ENCODE measurements at places on chromosomes 2 and 18. TPM values are rescaled to one million over a fixed set of nuclear protein-coding genes. Genes with fewer than 3 reads are reported as not detected.
A peak's percentile ranks its signal among the peaks of the same experiment; 100 is the strongest.

- no peak for DNase-seq
- no peak overlapping the region for H3K27ac ChIP-seq
- no peaks in the 10 kb centered on the region for H3K36me3 ChIP-seq
- H3K4me1 ChIP-seq = peaks cover 7% of the 10 kb centered on the region
- H3K27me3 ChIP-seq = peaks cover 13% of the 10 kb centered on the region
Measured at GRCh38 chr2:230916218-230916617, 8.8 kb downstream of the GPR55 start.

DNA sequence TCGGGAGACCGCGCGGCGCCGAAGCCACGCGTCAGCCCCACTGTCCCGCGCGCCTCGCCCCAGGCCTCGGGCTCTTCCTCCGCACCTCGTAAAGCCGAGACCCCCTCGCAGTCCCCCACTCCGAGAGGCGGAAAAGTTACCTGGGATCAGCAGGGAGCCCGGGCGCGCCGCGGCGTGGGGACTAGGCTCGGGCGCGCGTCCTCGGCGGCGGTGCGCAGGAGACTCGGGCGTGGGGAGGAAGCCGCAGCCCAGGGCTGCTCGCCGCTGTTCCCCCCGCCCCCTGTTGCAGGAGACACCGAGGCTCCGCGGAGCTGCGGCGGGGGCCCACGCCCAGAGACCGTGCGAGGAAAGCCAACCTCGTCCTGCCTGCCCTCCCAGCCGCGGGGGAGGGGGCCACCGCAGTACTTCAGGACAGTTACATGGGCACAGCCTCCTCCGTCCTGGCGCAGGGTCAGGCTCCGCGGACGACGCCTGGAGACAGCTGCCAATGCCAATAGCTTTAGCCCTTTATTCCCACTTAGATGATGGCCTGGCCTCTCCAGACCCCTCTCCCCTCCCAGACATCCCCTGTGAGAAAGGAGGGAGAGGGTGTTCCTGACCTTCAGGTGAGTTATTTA lies at the start of gene EPB41L3:
EPB41L3 (minus strand) TSS at position 225 of the 617 bp plus-strand sequence. CDS start 54,814 bp downstream, outside the sequence.
- peak; percentile 54 for DNase-seq
- peak within 1 kb of the TSS; percentile 80 for H3K4me3 ChIP-seq
- peak within 1 kb of the TSS; percentile 71 for H3K27ac ChIP-seq
- H3K36me3 ChIP-seq = no peaks in the 10 kb centered on the region
- no peaks in the 10 kb centered on the region for H3K27me3 ChIP-seq

DNA sequence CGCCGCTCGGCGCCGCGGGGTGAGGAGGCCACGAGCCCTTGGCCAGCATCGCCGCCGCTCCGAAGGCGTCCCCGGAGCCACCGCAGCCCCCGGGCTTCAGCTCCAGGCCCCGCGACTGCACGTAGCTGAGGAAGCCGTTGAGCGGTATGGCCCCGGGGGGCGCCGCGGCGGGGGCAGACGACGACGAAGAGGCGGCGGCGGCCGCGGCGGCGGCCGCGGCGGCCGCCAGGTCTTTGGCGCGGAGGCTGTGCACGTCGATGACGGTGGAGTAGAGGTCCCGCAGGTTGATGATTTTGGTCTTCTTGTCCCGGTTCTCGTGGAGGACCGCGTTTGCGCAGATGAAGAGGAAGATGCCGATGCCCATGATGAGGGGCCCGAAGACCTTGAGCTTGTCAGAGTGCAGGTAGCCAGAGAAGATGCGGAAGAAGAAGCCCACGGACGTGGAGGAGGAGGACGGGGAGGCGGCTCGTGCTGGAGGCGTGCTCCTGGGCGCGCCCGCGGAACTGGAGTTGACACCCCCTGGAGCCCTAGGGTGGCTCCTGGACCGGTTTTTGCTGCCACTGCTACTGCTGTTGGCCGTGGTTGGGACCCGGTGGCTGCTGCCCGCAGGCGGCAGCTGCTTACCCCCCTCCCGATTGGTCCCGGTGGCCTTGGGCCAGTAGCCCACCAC lies 4.0 kb downstream of the TMEM200C start:
- peaks cover 29% of the 10 kb centered on the region for H3K4me1 ChIP-seq
- H3K4me3 ChIP-seq = peak overlapping the region; percentile 61
- H3K36me3 ChIP-seq = peaks cover 1% of the 10 kb centered on the region
- H3K27me3 ChIP-seq = peaks cover 10% of the 10 kb centered on the region
- H3K27ac ChIP-seq = no peak overlapping the region
- DNase-seq = no peak

DNA sequence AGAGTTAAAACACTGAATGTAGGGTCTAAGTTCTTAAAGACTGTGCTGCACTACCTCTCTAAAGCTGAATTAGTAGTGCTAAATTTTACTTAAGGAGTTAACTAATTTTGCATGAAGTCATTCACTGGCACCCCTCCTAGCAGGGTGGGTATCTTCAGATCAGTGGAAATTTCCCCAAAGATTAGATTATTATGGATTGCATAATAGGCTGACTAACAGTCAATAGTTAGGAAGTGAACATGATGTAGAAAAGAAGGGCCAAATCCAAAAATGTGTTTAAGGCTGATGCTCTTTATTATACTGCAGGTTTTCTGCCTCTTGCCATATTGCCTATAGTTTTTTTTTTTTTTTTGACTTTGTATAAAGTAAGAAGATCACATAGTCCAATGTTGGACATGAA lies 5.2 kb downstream of the ZNF638 start:
- peaks cover 43% of the 10 kb centered on the region for H3K4me1 ChIP-seq
- no peaks in the 10 kb centered on the region for H3K27me3 ChIP-seq
- H3K4me3 ChIP-seq = no peak overlapping the region
- no peak for DNase-seq
- H3K36me3 ChIP-seq = peaks cover 3% of the 10 kb centered on the region

DNA sequence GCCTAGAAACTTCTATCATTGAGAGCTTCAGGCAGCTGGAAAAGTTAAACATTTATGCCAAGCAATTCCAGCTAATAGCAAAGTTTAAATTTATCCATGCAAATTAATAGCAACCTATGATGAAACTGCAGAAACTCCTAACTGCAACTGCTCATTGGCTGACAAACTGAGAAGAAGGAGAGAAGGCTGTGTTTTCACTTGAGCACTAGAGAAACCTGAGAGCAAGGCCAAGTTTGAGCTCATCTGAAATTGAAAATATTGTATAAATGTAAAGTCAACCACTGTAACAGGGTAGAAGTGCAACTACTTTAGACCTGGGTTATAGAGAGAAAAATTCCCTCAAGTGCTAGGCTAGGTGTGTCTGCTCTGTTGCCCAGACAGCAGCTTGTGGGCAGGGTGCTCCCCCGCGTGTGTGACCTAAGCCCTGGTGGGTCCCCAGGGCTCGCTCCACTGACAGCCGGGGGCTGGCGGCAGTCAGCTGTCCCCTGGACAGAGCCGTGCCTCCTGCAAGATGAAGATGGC lies 50.2 kb downstream of the CABYR start:
- H3K27me3 ChIP-seq = no peaks in the 10 kb centered on the region
- no peak overlapping the region for H3K4me3 ChIP-seq
- H3K36me3 ChIP-seq = peaks cover 18% of the 10 kb centered on the region
- H3K27ac ChIP-seq = no peak overlapping the region
- no peak for DNase-seq
- peaks cover 9% of the 10 kb centered on the region for H3K4me1 ChIP-seq

DNA sequence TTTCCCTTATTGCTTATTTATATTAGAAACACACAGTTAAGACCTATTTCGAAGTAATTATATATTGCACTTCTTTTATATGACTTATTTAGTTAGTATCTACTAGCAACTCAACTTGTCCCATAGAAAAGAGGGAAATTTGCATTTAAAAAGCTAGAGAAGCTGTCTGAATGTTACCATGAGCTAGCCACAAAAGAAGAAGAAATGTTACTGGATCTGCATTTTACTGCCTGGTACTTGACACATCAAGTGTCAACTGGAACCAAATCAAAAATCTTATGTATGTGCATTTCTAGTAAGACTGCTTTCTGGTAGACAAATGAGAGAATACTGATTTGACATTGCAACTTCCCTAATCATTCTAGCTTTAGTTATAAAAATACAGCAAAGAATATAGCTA lies 424.6 kb upstream of the VRK2 start:
- H3K27ac ChIP-seq = no peak overlapping the region
- peaks cover 19% of the 10 kb centered on the region for H3K4me1 ChIP-seq
- H3K4me3 ChIP-seq = no peak overlapping the region
- no peaks in the 10 kb centered on the region for H3K36me3 ChIP-seq

DNA sequence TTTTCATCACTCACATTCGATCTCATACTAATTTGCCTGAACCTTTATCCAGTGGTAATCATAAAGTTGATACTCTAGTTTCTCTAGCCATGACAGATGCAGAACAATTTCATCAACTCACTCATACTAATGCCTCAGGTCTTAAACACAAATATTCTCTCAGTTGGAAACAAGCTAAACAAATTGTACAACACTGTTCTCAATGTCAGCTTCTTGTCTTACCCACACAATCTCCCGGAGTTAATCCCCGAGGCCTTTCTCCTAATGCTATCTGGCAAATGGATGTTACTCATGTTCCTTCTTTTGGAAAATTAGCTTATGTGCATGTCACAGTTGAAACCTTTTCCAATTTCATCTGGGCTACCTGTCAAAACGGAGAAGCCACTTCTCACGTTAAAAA lies 11.5 kb upstream of the CNOT11 start:
- H3K4me1 ChIP-seq = peaks cover 10% of the 10 kb centered on the region
- no peak overlapping the region for H3K4me3 ChIP-seq
- no peaks in the 10 kb centered on the region for H3K27me3 ChIP-seq
- peaks cover 2% of the 10 kb centered on the region for H3K36me3 ChIP-seq
- no peak overlapping the region for H3K27ac ChIP-seq

DNA sequence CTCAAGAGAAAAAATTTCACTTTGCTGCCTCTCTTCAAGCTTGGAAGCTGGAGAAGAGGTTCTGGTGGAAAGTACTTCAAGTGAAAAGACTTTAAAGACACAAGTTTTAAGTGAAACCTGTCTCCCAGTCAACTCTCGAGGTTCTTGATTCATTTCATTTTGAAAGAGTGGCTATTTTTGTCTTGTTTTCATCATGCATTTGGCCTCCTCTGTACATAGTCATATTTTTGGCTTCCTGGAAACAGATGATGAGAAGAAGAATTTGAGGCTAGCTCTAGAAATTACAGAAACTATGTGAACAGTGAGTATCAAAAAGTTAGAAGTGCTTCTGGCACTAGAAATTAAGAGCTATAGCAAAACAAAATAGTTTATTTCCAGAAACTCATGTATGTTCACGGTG lies 124.8 kb downstream of the DTNA start:
- no peak overlapping the region for H3K4me3 ChIP-seq
- no peak overlapping the region for H3K27ac ChIP-seq
- no peaks in the 10 kb centered on the region for H3K27me3 ChIP-seq
- H3K4me1 ChIP-seq = peaks cover 12% of the 10 kb centered on the region
- no peak for DNase-seq
- H3K36me3 ChIP-seq = peaks cover 2% of the 10 kb centered on the region

DNA sequence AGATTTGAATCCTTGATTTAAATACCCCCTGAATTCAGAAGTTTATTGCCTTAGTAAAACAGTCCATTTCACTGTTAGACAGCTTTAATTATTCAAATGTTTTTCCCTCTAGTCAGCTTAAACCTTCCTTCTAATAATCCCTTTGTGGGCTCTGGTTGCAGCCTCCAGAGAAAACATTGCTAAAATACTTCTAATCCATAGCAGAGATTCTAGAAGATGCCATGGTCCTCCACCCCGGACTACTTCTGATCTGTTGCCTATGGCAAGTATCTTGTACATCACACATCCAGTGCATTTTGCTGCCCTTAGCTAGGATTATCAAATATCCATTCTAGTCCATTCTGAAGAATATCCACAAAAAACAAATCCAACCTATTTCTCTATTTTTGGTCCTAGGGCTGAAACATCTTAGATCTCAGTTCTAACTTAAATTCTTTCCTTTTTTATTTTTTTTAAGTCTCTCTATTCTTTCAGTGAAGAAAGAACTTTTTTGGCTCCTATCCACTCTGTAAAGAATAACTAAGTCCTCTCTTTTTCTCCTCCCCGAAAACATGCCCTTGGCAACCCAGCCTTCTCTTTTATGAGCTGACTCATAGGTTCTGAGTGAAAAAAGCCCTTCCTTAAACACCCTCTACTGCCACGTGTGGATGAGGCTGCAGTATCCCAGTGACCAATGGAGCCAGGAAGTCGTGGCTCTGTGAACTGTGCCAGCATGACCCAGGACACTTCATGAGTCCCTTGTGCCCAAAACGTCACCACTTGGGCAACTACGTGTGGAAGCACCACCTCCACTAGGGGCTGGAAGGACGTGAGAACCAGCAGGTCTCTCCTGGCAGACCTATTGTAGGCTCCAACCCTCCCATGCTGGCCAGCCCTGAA lies 349.8 kb downstream of the TNS1 start:
- no peaks in the 10 kb centered on the region for H3K36me3 ChIP-seq
- H3K27me3 ChIP-seq = no peaks in the 10 kb centered on the region
- no peak for DNase-seq

GRCh38 chr2:69226903-69227302 lies 160.1 kb downstream of the GFPT1 start:
- peaks cover 41% of the 10 kb centered on the region for H3K36me3 ChIP-seq
- peaks cover 11% of the 10 kb centered on the region for H3K4me1 ChIP-seq

DNA sequence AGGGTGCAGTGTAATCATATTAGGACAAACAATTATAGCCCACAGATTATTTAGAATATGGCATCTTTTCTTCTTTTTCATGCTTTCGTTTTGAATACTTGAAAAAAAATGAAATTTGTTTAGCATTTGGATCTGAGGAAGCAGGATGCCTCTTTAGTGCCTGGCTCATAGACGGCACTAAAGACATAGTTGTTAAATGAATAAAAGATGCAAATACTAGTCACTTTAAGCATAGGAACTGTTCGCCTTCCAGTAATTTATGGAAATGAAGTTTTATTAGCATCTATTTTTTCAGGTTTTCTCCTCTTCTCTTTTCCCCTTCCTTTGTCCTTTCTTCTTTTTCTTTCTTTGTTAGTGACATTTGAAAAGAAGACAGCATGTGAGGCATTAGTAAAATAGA lies 80.4 kb downstream of the CHST9 start:
- H3K4me3 ChIP-seq = no peak overlapping the region
- DNase-seq = no peak
- H3K27me3 ChIP-seq = no peaks in the 10 kb centered on the region
- no peaks in the 10 kb centered on the region for H3K4me1 ChIP-seq
- H3K36me3 ChIP-seq = no peaks in the 10 kb centered on the region
- no peak overlapping the region for H3K27ac ChIP-seq

GRCh38 chr2:112660138-112660537 lies 14.4 kb downstream of the SLC20A1 start:
- H3K36me3 ChIP-seq = peaks cover 34% of the 10 kb centered on the region
- H3K4me3 ChIP-seq = no peak overlapping the region
- no peak for DNase-seq
- H3K27me3 ChIP-seq = no peaks in the 10 kb centered on the region
- H3K4me1 ChIP-seq = no peaks in the 10 kb centered on the region

- no peaks in the 10 kb centered on the region for H3K36me3 ChIP-seq
- H3K4me1 ChIP-seq = no peaks in the 10 kb centered on the region
- no peak overlapping the region for H3K4me3 ChIP-seq
- H3K27ac ChIP-seq = no peak overlapping the region
- H3K27me3 ChIP-seq = no peaks in the 10 kb centered on the region
Measured at GRCh38 chr2:126220331-126220730, 435.6 kb upstream of the GYPC start.

The AMER3 gene
- not detected for total RNA-seq

The NOL4 gene
- 2.6 TPM for total RNA-seq

The TNFRSF11A gene
- 0.38 TPM for total RNA-seq

The FBXO48 gene
- total RNA-seq = 0.77 TPM

Data from mesothelial cell of epicardium (in vitro differentiated cells).